Thoracic aorta endothelial cell (primary cell): ENCODE measurements at places on chromosomes 4 and X. TPM values are rescaled to one million over a fixed set of nuclear protein-coding genes. Genes with fewer than 3 reads are reported as not detected.

SMPX gene
- not detected in 2 replicates for total RNA-seq

KLHL4 gene
- total RNA-seq, result 33.7 and 38.3 TPM in 2 replicates

HS3ST1 gene
- total RNA-seq, result 2.9 and 4.9 TPM in 2 replicates

PLK4 gene
- 31.9 and 46.2 TPM in 2 replicates for total RNA-seq

PPP1R3F gene
- total RNA-seq, result 0.93 and 1.9 TPM in 2 replicates

ZNF157 gene
- total RNA-seq, result under 0.01 TPM in 1 of 2 replicates, not detected in the other
